ENCODE measurements at places on chromosomes 1 and 21.

DNA sequence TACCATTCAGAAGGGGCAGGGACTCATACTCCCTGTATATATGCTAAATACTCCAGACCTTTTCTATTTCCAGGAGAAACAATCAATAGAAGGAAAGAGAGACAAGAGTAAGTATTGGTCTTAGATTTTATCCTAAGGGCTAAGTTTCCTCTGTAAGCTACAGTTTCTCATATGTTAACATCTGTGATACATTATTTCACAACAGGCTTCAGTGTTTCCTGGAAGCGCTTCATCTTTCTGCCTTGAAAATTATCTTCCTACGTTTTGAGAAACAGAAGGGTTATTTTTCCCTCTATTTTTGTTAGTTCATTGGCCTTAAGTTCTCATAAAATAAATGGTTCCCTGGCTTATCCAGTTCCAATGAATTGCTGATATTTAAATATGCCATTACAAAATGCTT is 15.6 kb downstream of the FMO1 start:
- DNase-seq: no peak

DNA sequence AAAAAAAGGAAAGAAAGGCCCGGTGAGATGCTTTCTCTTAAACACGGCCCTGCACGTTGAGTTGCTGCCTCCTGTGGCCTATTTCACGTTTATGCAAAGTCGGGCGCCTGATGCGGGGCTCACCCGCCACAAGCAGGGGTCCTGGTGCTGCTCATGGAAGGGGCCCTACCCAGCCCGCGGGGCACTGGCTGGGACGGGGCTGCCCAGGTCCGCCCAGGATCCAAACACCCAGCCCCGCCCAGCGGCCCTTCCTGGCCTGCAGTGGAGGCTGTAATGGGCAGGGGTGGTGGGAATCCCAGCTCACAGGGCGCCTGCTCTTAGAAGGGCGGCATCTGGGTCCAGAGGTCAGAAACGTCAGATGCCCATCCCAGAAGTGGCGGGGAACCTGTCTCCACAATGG is 1.6 kb downstream of the COL6A2 start:
- no peak for DNase-seq

- DNase-seq: no peak
These were observed 119.7 kb upstream of the ZNF648 start for GRCh38 chr1:182181167-182181572.

DNA sequence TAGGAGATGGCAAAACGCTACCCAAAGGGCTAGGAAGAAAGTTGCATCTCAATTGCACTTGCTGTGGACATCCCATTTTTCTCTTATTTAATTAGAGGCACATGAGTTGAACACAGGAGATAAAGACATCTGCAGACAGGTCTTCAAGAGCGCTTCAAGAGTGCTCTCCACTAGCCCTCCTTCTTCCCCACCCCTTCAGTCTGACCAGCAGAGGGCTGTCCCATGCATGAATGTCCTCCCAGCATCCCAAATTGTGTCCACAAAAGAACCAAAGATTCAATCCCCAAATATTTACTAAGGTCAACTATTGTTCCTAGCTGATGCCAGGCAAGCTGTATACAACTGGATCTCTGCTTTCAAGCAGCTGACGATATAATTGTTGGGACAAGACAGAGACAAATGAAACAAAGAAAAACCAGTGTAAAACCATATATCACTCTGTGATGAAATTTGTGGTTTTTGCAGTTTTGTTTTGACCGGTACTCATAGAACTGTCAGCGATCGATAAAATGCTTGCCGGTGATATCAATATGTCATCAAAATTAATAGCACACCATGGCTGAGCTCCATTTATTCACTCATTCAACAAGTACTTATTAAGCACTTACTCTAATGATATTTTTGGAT is 174.2 kb downstream of the TNR start:
- DNase-seq: no peak

DNA sequence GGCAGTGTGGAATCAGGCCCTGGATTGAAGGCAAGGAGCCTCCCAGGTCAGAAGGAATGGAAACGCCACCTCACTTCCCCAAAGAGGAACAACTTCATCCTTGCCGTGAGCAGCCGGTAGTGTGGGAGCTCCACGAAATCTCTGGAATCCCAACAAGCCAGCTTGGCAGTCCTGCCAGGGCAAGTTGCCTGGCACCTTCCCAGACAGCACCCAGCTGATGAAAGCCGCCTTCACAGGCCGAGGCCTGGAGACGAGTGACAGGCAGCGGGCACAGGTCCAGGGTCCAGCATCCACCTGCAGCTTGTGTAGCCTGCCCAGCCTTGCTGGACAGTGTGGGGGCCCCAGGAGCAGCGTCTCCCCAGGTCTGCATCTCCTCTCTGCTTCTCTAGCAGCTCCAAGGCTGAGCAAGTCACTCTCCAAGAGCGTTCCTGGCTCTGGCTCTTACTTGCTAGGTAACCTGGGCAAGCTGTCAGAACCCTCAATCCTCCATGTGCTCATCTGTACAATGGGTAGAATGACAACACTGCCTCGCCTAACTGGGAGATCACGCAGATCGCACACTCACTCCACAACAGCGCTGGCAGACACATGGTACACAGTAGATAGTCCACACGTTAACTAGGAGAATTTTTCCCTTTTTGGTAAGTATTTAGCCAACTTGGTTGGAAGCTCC is 43.0 kb downstream of the ACOT7 start:
- no peak for DNase-seq

GRCh38 chr1:201648066-201648906 is 109.4 kb downstream of the NAV1 start:
- no peak for DNase-seq
